ENCODE measurements at places on chromosomes 5 and 9.

DNA sequence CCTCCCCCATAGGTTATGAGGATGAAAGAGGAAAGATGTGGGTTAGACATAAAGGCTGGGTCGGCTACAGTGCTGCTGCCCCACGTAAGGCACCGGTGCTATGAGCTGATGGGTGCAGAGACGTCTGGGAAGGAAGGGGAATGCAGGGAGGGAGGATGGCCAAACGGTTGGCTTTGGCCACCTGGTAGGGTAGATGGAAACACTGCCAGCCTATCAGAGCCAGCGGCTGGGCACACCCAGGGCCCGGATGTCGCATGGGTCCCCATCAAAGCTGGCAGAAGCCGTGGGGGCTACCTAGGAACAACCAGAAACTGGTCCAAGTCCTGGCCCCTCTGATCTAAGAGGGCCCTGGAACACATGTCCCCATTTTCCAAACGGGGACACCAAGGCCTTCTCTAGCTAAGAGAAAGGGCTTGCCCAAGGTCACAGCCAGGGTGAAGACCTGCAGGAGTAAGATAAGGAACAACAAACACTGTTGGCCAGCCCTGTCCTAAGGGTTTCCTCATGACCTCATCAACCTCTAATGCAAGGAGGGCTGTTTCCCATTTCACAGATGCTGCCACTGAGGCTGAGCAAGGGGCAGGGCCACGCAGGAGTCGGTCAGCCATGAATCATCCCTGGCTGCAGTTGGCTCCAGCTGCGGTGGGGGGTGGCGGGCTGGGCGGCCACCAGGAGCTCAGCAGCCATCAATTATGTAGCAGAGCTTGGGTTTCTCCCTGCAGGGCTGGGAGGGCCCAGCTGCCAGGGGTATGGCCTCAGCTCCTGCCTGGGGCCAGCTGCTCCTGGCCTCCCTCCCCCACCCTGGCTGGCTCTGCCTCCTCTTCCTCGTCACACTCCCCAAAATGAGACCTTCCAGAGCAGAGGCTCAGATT is 4.9 kb downstream of the SH3GLB2 start:
- DNase-seq = peak; percentile 25

- DNase-seq = no peak
These were observed 563.2 kb upstream of the ADAMTS16 start for GRCh38 chr5:4576908-4577307.

GRCh38 chr5:150675069-150675468 is 14.0 kb downstream of the MYOZ3 start:
- DNase-seq = no peak

GRCh38 chr5:135576075-135576599 is 2.7 kb downstream of the CXCL14 start:
- no peak for DNase-seq

GRCh38 chr5:73157414-73158303 is 15.3 kb upstream of the TMEM174 start:
- no peak for DNase-seq

DNA sequence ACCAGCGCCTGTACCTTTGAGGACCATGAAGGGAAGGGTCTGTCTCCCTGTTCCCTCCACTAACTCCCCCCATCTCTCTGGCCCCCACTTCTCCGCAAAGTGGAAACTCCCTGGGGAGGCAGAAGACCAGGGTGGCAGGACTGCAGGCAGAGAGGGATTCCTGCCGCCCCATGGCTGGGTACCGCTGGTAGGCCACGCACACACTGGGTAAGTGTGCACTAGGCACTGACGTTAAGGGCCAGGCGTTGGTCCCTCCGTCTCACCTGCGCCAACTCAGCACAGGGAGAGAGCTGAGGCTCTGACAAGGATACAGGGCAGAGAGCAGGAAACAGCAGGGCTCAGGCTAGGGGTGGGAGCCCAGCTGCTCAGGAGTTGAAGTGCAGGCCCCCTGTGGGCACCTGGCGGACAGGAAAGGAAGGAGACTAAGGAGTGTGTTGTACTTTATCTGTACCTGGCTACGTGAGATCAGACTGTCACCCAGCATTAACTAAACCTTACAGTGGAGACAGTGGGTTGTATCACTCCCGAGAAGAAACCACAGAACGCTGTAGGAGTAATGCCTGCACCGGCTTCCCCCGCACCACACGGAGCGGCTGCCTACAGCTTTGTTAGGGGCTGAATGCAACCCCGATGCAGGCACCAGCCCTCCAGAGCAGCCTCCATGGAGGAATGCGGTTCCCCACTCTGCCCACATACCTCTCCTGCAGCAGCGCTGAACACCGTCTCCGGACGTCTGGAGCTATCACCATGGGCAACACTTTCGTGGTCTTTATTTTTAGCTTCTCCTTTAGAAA is 34.2 kb upstream of the CLPTM1L start:
- DNase-seq = no peak

DNA sequence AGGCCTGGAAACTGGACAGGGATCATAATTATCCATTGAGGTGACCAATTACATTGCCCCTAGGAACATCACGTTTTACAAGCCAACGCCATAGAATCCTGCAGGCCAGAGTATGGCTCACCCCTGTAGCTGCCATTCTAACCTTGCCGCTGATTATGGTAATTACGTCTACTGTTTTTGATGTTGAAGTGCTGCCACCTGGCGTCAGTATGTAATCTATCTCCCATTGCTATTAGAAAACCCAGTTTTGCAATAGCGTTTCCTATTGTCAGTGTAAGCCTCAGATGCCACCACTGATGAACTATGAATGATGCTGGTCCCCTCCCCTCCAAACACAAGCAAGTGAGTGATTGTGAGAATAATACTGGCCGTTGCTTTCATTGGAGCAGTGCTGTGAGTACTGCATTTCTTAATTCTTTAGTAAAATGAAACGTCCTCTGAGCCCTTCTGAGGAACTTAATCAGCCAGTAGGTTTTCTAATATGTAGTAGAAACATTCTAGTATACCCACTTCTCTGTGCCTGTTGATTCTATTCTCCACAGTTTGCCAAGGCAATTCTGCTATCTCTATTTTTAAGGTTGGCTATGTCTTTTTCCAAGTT is 100.5 kb upstream of the NMUR2 start:
- DNase-seq = peak; percentile 72

All from substantia nigra (tissue), 51 donors.